ENCODE measurements at places on chromosomes 12 and 14. TPM values are rescaled to one million over a fixed set of nuclear protein-coding genes. Genes with fewer than 3 reads are reported as not detected.

DNA sequence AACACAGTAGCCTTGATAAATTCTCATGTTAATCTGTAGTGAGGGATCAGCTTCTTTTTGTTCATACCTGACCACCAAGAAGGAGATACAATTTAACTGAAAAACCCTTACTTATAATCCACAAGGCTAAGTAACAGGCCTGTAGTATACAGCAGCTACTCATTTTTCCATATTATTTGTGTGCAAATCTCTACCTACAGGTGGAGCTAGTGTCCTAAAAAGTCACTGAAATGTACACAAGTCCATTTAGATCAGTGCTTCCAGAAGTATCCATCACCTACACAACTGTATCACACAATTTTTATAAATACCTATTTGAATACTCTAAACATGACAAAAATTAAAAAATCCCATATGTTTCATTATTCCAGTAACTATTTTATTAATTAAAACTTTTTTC lies 173.2 kb downstream of the SLC35F4 start:
- no peak for DNase-seq

- no peak for DNase-seq
These were observed 6.8 kb downstream of the CCDC198 start for GRCh38 chr14:57486767-57487379.

DNA sequence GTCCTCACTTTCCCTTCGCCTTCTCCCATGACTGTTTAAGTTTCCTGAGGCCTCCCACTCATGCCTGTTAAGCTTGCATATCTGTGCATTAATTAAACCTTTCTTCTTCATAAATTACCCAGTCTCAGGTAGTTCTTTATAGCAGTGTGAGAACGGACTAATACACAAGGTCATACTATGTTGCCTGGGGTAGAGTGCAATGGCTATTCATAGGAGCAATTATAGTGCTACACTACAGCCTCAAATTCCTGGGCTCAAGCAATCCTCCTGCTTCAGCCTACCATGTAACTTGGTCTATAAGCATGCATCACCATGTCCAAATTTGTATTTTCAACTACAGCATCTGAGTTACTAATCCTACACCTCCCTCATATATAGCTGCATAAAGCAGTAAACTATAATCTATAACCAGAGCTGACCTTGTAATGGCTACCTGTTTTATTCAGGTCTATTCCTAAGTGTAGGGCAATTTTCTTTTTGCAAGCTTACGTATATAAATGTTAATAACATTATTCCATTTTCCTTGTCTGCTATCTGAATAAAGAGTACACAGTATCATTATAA lies 18.9 kb downstream of the HEATR5A start:
- no peak for DNase-seq

- no peak for DNase-seq
These were observed 9.6 kb upstream of the ISM2 start for GRCh38 chr14:77508249-77508648.

The MTRFR gene
- 12.8 TPM for total RNA-seq

The LRTM2 gene
- not detected for total RNA-seq

The PMCH gene
- total RNA-seq = not detected
